Osteocyte (in vitro differentiated cells): ENCODE measurements at places on chromosomes 1 and 21. TPM values are rescaled to one million over a fixed set of nuclear protein-coding genes. Genes with fewer than 3 reads are reported as not detected.

GRCh38 chr1:38381256-38381655 lies 334.7 kb upstream of the POU3F1 start:
- no peak for DNase-seq

- DNase-seq = no peak
Measured at GRCh38 chr1:244097523-244098405, 46.7 kb downstream of the ZBTB18 start.

Gene RAP1GAP
- total RNA-seq = 3.5 and 3.8 TPM in 2 replicates

DNA sequence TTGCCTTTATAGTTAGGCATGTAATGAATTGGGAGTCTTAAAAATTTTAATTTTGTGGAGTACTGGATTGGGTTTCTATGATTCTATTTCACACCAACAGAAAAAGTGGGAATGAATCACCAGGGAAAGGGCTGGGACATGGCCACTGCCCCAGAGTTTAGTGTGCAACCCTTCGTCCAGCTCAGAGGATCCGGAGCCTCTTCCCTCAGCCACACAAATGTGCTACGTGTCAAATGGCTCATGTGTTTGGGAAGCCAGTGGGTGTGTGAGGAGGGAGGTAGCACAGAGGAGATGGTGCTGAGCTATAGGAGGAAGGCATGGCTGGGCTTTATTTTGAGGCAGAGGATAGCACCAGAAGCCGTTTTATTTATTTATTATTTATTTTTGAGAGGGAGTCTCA lies 247.3 kb downstream of the SIPA1L2 start:
- DNase-seq = no peak

GRCh38 chr1:3248155-3249141 lies 179.4 kb downstream of the PRDM16 start:
- no peak for DNase-seq

- DNase-seq = no peak
Measured at GRCh38 chr1:61270761-61271411, 188.5 kb downstream of the NFIA start.

- DNase-seq = peak; percentile 38
Measured at GRCh38 chr21:42722153-42722552, 68.7 kb downstream of the PDE9A start.

- DNase-seq = no peak
Measured at GRCh38 chr1:3653286-3653618, 936 bp downstream of the TP73 start.

DNA sequence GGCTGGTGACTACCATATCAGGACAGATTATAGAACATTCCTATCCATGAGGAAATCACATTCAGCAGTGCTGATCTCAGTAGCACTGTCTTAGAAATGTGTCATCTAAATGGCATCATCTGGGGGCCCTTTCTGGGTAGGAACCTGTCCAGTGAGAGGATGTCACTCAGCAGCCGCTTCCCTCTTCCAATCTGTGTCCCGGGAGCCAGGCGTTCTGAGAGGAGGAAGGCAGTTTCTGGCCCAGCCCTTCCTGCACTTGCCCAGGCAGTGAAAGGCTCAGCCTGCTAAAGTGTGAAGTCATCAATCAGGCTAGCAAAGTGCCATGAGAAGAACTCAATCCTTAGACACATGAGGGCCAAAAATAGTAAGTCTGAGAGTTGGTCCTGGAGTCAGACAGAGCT lies 25.6 kb downstream of the RAB4A start:
- DNase-seq = no peak

GRCh38 chr1:104019675-104020049 lies 270.0 kb downstream of the AMY1C start:
- no peak for DNase-seq

GRCh38 chr1:160374306-160375110 lies 7.6 kb downstream of the NHLH1 start:
- DNase-seq = peak; percentile 70

DNA sequence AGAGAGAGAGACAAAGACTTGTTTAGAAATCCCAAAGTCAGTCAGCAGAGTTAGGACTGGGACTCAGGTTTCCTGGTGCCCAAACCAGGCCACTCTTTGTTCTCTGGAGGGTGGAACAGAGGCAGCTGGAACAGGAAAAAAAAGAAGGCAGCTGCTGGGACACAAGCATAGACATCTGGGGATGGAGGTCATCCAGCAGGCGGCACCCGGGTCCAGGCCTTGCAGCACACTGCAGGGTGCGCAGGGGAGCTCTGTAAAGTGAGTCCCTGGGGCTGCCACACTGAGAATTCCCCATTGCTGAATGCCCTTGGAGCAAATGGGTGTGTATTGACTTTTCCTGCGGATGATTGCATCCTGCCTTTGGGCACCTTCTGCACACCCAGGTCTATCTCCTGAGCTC lies 222.9 kb upstream of the CSF3R start:
- no peak for DNase-seq

Gene DMRTA2
- total RNA-seq = 0.19 TPM in 1 of 2 replicates, not detected in the other

DNA sequence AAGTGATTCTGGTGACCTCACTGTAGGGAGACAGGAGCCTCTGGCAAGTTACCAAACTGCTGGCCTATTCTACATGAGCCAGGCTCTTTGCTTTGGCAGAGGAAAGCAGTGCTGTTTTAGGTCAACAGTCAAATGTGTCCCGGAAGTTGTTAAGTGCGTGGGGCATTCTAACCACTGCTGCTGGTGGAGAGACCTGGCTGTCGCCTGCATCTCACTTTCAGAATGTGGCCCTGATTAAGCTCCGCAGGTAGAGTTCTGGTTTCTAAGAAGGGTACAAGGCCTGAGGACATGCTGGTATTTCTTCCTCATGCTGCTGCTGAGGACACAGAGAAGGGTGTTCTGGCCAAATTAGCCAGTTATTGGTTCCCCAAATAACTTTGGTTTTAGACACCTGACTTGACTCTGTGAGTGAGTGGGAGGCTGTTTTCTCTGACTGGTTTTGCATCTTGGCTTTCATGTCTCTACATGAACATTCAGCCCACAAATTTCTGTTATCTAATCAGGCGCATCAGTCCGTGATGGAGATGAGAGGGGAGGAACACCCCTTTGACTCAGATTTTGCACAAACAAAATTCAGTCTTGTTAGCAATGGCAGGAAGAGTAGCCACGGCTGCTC lies 120.8 kb downstream of the LMO4 start:
- DNase-seq = no peak

DNA sequence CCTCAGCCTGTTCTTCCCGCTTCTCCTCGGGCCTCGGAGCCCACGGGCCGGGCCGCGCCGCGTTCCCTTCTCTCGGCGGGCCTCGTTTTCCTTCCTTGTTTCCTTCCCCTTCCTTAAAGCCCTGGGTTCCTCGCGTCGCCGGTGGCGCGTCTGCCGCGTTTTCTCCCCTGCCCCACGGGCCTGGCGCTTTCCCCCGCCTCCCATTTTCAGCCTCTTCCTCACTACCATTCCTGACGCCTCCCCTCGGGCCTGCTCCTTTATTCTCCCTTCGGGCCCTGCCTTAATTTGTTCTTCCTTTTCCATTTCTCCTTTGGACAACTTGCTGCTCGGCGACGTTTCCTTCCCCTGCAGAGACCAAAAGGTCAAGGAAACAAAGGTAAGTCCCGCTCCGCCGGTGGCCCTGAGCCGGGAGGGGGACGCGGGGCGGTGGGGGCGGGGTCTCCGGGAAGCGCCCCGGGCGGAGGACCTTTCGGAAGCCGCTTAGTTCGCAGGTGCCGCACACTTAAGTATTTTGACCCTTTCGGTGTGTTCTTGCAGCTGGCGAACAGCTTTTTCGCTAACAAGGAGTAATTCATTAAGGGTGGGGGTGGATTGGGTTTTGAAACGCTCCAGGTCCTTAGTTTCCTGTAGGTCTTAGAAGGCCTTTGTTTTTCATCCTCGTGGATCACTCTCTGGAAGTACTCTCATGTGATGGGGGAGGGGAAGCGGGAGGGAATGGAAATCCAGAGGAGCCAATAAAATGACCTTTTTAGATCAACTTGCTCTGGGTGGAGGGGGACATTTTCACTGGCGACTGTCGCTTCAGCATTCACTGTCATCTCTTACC lies 780 bp downstream of the YTHDF2 start:
- DNase-seq = no peak

Gene ANKRD45
- total RNA-seq = 0.24 TPM in 1 of 2 replicates, not detected in the other

DNA sequence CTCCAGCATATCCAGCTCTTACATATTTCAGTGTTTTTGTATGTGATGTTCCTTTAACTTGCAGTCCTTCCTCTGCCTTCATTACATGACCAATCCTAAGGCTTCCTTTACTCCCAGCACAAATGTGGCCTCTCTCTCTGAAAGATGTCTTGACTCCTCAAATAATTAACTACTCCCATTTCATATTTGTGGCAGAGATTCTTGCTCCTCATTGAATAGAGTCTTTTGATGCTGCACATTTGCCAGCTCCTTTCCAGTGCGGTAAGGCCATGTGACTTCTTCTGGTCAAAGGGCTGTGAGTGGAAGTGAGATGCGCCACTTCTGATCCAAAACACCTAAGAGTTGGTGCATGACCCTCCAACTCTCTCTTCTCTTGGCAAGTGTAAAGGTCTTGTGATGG lies 19.1 kb upstream of the LAMC1 start:
- DNase-seq = no peak

- no peak for DNase-seq
Measured at GRCh38 chr1:18730321-18730720, 99.7 kb downstream of the PAX7 start.

Gene TNFRSF9
- total RNA-seq = not detected in 2 replicates

DNA sequence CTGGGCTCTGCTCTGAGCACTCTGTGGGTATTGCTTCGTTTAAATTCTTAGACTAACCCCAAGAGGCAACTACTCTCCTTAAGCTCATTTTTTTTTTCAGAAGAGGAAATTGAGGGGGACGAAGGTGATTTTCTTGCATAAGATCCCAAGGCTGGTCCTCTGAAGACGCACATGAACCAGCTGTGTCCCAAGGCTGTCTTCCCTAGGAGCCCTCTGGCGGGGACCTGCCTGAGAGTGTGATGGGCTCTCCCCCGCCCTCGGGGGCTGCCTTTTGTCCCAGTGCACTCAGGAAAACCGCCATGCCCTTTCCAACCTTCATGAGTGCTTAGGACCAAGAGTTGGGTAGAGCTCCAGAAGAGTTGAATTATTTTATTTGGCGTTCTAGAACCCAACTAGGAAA lies 21.7 kb downstream of the UMODL1 start:
- DNase-seq = no peak

Gene OR2G6
- total RNA-seq = not detected in 2 replicates

DNA sequence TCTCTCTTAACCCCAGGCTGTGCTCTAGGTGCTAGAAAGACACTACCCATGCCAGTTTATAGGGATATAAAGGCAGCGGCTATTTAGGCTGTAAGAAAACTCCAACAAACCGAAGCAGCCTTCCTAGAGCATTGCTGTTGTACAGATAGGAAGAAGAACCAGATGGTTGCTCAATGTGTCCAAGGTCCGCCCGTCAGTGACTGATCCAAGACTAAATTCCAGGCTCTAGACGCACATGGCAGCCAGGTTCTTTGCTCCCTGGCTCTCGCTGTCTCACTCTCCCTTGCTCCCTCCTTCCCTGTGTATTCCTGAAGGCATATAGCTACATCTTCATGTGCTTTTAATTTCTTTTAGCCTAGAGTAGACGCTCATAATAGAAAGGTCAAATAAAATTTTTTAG lies 303.4 kb downstream of the KIF26B start:
- DNase-seq = no peak

Gene IGSF8
- 24.0 and 26.6 TPM in 2 replicates for total RNA-seq

GRCh38 chr1:19210772-19211549 lies 895 bp upstream of the UBR4 start:
- DNase-seq = no peak

- DNase-seq = no peak
Measured at GRCh38 chr1:40432644-40433390, 17.5 kb upstream of the ZFP69B start.

GRCh38 chr1:209584231-209584672 lies 738 bp downstream of the CAMK1G start:
- DNase-seq = no peak

- DNase-seq = peak; percentile 30
Measured at GRCh38 chr1:162389021-162389818, 7.7 kb downstream of the C1orf226 start.

Gene FNBP1L
- total RNA-seq = 60.9 and 63.3 TPM in 2 replicates

DNA sequence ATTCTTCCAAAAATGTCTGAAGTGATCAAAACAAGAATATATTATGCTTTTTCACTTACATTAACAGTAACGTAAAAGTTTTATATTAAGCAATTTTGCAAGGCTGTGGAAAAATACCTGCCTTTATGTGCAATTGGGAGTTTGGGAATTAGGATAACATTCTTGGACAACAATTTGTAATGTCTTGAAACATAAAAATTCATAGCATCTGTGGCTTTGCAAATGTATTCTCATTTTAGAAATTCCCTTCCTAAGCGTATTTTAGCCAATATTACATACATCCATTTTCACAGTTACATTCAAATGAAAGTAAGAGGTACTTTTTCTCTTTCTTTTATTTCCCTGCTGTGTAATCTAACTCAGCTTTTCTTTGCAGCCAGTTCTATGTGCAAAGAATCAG lies 13.4 kb upstream of the CFH start:
- no peak for DNase-seq

DNA sequence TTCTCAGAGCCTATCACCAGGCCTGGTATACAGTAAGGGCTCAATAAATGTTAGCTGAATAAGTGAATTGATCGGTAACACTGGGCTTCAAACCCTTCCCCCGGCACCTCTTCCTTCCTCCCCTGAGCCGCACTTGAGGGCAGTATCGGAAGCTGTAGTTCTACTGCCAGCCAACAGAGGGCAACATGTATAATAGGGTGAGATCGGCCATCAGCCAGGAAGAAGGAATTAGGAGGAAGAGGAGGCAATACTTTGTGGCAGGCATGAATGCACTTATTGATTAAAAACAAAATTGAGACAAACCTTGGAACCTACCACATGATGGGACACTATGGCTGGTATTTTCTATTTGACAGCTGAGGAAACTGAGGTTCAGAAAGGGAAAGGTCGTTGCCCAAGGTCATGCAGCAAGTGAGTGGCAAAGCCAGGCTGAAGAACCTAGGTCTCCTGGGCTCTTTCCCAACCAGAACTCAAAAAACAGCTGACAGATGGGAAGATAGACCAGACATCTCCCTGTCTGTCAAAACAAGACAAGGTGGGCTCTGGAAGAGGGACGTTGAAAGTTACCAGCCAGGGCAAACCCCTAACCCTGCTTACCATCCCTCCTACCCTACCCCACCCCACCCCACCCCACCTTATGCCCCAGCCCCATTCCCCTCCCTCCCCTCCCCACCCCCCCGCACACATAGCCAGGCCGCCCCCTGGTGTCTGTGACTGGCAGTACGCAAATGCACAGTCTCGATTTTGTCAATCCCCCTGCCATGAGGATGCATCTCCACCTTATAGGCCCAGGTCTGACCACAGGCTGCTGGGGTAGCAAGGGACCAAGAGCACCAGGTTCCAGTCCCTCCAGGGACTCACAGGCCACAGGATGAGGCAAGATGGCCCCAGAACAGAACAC lies 107.3 kb upstream of the RUNX3 start:
- no peak for DNase-seq
